ENCODE measurements at places on chromosomes 16 and 17.
A peak's percentile ranks its signal among the peaks of the same experiment; 100 is the strongest.

DNA sequence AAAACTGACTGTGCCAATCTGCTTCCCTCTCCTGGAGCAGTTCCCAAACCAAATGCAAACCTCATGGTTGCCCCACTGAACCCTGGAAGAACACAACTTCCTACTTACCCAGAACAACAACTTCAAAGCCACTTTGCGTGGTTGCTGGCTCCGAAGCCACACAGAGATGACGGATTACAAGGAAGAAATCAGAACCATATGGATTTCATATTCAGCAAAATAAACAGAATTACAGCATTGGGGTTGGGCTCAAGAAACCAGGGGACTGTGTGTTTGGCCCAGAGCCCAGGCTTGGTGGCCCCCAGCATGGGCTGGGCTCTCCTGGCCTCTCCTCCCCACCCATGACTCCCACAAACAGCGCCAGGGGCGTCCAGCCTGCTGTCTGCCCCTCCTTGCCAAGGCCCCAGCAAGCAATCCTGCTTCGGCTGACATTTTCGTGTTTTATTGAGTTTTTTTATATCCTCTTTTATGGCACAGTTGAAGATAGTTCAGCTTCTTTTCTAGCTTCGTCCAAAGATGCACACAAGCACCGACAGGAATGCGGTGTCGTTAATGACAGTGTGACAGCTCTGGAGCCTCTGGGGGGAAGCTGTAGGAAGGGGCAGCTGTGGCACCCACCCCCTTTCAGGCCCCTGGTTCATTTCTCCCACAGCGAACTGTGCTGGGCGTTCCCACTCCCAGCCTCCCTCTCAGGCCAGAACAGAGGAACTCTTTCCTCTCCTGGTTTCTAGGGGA lies 137.1 kb downstream of the GAS7 start:
- DNase-seq = peak; percentile 9

GRCh38 chr17:3552916-3553315 lies 4.7 kb downstream of the TRPV3 start:
- DNase-seq = no peak

- no peak for DNase-seq
Observed at GRCh38 chr17:37110746-37111145, 162.0 kb downstream of the AATF start.

DNA sequence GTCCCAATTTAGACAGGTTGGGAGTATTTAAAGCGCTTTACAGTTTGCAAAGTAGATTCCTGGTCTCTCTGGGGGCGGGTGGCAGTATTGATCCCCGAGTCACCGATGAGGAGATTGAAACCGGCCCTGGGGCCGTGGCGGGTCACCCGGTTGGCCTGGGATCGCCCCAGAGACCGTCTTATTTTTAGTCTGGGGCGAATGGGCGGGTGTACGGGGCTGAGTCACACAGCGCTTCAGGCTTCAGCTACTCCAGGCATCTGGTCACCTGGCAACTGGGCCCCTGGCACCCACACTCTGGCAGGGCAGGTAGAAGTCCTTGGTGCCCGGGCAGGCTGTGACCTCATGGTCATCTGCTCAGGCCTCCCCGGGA lies 669 bp downstream of the MIEF2 start:
- no peak for DNase-seq

DNA sequence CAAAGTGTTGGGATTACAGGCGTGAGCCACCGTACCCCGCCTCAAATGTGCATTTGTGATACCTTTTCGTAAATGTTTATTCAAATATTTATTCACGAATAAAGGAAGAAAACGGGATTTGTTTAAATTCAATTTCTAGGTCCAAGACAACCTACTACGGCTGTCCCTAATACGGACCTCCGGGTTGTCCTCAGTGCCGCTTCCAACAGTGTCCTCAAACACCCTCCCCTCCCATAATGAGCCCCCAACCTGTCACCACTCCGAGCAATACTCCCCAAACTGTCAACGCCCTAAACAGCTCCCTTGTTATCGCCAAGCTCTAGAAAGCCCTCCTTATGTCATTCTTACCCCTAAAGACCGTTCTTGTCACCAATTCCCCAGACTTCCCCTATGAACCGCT lies 539 bp upstream of the GABARAPL2 start:
- no peak for DNase-seq

- no peak for DNase-seq
Observed at GRCh38 chr17:10247810-10248209, 49.4 kb upstream of the GAS7 start.

GRCh38 chr16:27498031-27498825 lies 51.5 kb downstream of the GTF3C1 start:
- no peak for DNase-seq

GRCh38 chr17:15260376-15261257 lies 4.5 kb downstream of the PMP22 start:
- DNase-seq = peak; percentile 77

- DNase-seq = no peak
Observed at GRCh38 chr16:4746991-4747574, 12.7 kb downstream of the DNAAF8 start.

GRCh38 chr16:396605-397004 lies 394 bp upstream of the NME4 start:
- DNase-seq = no peak

DNA sequence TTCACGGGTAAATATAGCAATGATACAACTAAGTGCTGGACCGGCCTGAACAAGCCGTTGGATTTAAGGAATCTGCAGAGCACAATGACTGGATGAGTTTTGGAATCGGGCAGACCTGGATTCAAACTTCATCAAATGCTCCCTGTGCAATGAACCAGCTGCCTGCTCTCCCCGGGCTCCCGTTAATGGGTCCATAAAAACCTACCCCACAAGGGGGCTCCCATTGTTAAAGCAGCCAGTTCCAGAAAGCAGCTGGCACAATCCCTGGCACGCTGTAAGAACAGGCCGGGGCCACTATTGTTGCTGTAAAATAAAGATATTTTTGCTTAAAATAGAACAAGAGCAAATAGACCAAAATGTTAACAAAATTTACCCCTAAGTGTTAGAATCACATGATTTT lies 131.9 kb downstream of the C16orf95 start:
- DNase-seq = no peak

DNA sequence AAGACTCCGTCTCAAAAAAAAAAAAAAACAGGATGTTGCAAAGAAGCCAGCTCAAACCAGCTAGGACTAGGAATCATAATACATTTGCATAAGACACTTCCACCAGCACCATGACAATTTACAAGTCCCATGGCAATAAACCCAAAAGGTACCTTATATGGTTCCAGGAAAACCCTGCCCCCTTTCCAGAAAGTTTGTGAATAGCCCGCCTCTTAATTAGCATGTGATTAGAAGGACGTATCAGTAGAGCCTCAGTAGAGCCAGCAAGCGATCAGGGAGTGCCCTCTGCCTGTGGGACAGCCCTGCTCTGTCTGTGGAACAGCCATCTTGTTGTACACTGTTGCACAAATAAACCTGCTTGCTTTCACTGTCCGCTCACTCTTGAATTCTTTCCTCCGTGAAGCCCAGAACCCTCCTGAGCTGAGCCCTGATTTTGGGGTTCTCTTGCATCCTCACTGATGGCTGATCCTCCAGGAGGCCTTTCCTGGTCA lies 14.0 kb downstream of the NUPR1 start:
- no peak for DNase-seq

- DNase-seq = no peak
Observed at GRCh38 chr17:78643326-78643725, 66.1 kb upstream of the DNAH17 start.

DNA sequence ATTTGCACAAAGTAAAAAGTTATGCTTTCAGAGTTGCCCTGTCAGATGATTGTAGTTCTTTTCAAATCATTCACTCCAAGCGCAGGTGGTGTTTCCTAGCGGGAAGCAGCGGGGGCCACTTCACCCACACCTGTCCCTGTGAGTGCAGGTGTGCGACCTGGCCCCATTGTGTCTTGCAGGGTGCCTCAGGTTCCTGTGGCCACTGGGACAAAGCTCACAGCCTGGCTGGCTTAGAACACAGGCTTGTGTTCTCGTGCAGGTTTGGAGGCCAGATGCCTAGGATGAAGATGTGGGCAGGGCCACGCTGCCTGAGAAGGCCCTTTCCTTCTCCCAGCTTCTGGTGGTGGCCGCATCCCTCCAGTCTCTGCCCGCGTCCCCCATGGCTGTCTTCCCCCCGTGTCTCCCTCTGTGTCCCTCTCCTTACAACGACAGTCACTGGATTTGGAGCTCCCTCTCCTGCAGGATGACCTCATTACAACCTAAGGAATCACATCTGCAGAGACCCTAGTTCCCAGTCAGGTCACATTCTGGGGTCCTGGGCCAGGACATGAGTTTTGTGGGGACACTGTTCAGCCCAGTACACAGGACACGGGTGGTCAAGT lies 90.5 kb downstream of the NPIPB11 start:
- no peak for DNase-seq

Data from astrocyte of the cerebellum (primary cell).